ENCODE measurements at places on chromosomes 13 and 19.

- no peak for DNase-seq
These were observed 42.7 kb downstream of the SERP2 start for GRCh38 chr13:44416301-44416700.

GRCh38 chr13:80499536-80500290, 158.8 kb upstream of the SPRY2 start:
- no peak for DNase-seq

DNA sequence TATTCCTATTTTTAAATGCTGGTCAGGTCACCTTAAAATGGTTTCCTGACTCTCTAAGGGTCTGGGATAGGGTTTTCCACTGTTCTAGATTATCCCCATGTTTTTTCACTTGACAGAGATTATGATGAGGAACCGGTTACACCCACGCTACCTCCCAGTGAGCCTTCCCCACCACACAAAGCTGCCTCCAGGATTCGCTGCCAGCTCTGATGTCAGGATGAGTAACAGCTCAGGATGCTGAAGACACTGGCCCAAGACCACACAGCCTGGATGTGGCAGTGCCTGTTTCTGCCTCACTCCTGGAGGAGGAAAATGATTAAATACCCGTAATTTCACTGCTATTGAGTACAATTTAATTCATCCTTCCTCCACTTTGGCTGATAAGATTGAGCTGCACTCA, 22.9 kb downstream of the ZNF114 start:
- DNase-seq = no peak

GRCh38 chr19:3183721-3184641, 1.7 kb upstream of the NCLN start:
- no peak for DNase-seq

- no peak for DNase-seq
These were observed 61.6 kb downstream of the CEBPG start for GRCh38 chr19:33434886-33435705.

DNA sequence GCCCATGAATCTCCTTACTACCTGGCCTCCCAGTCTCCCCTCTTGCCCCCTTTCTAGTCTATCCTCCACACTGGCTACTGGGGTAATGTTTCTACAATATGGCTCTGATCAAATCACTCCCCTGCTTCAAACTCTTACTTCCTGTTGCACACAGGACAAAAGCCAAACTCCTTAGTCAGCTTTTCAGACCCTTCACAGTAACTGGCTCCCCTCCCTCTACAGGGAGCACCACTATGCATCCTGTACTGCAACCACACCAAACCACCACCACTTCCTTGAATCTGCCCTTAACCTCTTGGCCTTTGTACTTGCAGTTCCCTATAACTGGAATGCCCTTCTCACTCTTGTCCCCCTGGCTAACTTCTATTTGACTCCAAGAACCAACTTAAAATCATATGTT, 32.2 kb downstream of the DEDD2 start:
- no peak for DNase-seq

DNA sequence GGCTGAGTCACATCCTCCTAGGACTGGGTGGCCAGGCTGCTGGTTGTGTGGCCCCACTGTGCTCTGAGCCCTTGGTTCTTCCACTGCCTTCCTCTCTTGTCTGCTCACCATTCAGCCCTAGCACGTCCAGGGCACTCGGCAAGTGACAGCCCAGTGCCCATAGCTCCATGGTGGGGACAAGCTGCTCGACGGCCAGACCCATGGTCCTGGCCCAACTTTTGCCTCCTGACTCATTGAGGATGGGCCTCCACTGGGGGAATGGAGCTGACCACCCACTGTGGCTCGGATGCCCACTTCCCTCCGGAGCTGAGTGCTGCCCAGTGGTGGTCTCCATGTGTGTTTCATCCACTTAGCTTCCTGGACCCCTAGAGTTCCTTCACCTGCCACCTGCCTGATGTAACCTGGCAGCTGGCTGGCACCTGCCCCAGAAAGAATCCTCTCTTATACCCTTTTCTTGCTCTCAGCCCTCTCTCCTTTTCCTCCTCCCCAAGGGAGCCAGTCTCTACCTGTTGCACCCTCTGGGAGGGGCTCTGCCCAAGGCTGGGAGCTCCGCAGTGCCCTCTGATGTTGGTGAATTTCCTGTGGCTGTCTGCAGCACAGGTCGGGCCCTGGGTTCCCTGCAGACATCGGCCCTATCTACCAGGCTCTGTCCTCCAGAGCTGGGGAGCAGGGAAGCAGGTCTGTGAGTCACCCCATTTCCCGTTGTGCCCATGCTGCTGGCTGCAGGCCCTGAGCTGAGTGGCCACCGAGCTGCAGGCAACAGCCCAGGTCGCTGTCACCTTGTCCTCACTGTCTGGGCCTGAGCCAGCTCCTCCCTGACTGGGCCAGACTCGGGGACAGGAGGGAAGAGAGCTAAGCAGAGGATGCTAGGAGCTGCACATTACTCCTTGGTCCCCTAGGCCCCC, 7.4 kb downstream of the CHST8 start:
- no peak for DNase-seq

GRCh38 chr13:105665284-105665683, 870.2 kb downstream of the EFNB2 start:
- DNase-seq = no peak

GRCh38 chr19:32363175-32363574, 17.8 kb downstream of the ZNF507 start:
- DNase-seq = no peak

DNA sequence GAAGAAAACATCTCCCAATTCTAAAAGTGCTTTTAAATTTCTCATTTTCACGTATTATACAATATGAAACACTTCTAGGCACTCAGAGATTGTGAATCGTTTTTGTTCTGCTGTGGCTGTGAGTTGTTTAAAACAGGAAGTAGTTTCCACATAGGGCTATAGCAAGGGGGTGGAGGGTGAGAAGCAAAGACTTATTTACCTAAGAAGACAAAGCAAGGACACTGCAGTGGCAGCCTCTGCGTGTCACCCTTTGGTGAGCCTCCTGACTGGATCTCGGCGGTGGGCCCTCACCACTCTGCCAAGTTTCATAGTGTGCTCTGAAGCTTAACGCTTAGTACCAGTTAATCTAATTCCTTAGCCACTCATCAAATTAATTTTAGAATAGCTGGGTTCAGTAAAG, 56.8 kb downstream of the TNFSF13B start:
- no peak for DNase-seq

GRCh38 chr19:15913384-15913783, 15.5 kb upstream of the CYP4F2 start:
- no peak for DNase-seq

- no peak for DNase-seq
These were observed 114.6 kb downstream of the TDRD3 start for GRCh38 chr13:60511637-60512036.

- no peak for DNase-seq
These were observed 1.6 kb upstream of the DIRAS1 start for GRCh38 chr19:2722541-2723344.

Data from stimulated activated CD8-positive, alpha-beta memory T cell treated with anti-CD3 and anti-CD28 coated beads, Interleukin-4, amount 100 ng/mL, for 1 hour (primary cell).